NCI-H524 (cell line): ENCODE measurements at places on chromosomes 2 and 18.
A peak's percentile ranks its signal among the peaks of the same experiment; 100 is the strongest.

DNA sequence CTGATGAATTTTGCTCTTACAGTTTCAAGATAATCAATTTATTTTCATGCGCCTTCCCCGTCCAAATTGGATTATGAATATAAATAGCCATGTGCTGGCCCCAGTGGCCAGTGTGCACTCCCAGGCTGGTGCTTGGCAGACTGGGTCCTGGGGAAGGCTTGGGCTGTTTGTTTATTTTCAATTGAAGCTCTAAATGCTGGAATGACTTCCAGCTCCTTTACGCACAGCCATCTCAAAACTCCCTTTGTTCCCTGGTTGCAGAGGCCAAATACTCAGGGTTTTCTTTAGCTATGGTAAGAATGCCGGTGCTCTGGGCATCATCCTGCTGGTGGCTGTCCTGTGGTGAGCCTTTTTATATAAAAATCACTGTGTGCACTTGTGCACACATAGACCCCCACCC is 131.5 kb downstream of the PRKCE start:
- no peak for DNase-seq

DNA sequence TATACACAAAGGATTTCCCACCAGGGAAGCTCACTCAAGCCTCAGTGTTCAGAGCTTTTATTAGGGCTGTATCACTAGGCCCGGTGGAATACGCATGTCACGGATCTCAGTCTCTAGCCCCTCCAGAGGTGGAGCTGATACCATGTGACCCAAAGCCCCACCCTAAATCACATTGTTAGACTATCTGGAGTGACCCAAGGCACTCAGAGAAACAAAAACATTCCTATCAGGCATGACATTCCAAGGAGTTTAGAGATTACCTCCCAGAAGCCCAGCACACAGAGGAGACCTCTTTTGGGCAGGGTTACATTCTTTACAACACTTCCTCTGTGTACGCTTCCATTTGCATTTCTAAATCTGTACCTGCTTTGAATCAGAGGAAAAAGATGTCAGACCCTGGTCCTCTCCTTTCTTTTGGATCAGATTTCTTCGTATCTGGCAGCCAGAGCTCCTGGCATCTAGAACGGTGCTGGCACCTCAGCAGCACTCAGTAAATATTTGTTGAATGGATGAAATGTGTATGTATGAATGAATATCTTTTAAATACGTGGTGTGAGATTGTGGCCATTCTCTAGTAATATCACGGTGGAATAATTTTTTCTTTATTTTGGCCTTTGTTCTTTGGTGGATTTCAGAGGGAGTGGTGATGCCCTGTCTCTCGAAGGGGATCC is 37.7 kb upstream of the SMAD2 start:
- DNase-seq = no peak

GRCh38 chr18:45222180-45222579 is 393.1 kb upstream of the SLC14A2 start:
- no peak for DNase-seq

- no peak for DNase-seq
Measured at GRCh38 chr2:238710032-238710735, 137.7 kb upstream of the TWIST2 start.

DNA sequence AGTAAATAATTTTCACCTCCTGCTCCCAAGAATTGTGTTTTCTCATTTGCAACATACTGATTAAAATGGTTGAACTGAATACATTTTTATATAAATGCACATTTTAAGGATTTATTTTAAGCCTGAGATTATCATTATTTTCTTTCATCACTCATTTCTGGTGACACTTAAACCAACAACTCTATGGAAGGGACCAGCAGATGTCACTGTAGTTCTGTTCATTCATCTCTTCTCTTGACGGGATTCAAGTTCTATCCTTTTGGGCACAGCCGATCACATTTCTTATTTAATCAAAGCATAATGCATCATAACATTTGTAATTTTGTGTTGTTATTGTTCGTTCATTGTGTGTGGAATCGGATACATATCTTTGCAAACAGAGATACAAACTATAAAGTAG is 417.9 kb downstream of the HRH4 start:
- DNase-seq = peak; percentile 53

DNA sequence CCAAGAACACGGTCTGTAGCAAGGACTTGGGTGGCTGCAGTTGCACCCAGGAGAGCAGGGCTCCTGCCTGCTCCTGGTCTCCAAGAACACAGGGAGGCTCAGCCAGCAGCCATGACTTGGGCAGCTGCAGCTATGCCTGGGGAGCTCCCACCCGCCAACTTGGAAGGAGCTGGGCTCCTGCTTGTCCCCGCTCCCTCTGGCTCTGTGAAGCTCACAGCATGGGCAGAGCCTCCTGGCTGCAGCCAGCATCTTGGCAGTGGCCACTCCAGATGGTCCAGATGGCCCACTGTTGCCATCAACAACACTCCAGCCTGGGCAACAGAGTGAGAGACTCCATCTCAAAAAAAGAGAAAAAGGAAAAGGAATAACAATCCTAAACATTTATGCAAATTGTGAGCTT is 5.2 kb downstream of the ZSCAN30 start:
- DNase-seq = peak; percentile 38

- no peak for DNase-seq
Measured at GRCh38 chr2:52862801-52863200, 904.8 kb upstream of the CHAC2 start.

DNA sequence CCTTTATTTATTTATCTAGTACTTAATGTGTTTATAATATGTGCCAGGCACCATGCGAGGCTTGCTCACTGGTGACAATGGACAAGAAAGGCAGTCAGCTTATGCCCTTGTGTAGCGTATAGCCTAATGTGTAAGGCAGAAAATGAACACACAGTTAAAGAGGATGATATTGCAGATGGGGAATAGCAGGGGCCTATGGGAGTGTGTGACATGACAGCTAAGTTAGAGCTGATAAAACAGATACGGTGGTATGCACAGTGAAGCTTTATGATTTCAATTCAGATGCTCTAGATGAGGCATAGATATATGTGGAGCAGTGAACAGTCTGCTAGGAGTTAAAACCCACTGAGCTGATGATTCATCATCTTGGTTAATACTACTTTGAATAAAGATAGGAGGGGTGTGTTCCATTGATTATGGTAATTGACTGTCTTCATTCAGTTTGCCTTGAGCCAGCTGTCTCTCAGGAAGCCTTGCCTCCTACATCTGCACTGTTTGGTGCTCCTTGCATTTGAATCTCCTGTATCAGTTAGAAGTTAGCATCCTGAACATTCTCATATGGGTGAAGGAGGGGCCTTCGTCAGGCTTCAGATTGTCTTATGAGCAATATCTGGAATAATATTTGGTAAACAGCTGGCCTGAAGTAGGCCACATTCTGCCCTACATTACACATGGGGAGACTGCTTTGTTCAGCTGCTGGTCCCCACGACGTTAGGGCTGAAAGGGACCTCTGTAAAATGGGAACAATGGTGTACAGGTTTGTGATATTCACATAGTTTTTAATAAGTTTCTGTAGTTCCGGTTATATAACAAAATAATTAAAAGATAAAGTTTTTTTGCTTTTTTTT is 13.2 kb downstream of the MAP4K4 start:
- no peak for DNase-seq

DNA sequence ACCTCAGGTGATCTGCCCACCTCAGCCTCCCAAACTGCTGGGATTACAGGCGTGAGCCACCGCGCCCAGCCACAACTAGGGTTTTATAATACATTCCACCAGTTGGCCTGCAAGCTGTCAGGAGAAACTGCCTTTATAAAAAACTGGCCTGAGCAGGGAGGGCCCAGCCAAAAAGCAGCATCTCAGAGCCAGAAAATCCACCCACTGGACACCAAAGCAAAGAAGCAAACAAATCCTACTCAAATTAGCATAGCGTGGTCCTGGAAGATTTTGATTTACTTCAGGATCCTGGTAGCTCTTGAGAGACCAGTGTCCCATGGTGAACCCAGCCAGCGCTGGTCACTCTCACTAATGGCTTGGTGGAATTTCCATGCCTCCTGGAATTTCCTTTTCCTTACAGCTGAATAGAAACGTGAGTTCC is 60.0 kb upstream of the PXDN start:
- no peak for DNase-seq
